Kidney (tissue), 22 donors: ENCODE measurements at places on chromosomes 13 and 19. TPM values are rescaled to one million over a fixed set of nuclear protein-coding genes. Genes with fewer than 3 reads are reported as not detected.

BICRA gene
- 14.7 TPM for total RNA-seq

DNA sequence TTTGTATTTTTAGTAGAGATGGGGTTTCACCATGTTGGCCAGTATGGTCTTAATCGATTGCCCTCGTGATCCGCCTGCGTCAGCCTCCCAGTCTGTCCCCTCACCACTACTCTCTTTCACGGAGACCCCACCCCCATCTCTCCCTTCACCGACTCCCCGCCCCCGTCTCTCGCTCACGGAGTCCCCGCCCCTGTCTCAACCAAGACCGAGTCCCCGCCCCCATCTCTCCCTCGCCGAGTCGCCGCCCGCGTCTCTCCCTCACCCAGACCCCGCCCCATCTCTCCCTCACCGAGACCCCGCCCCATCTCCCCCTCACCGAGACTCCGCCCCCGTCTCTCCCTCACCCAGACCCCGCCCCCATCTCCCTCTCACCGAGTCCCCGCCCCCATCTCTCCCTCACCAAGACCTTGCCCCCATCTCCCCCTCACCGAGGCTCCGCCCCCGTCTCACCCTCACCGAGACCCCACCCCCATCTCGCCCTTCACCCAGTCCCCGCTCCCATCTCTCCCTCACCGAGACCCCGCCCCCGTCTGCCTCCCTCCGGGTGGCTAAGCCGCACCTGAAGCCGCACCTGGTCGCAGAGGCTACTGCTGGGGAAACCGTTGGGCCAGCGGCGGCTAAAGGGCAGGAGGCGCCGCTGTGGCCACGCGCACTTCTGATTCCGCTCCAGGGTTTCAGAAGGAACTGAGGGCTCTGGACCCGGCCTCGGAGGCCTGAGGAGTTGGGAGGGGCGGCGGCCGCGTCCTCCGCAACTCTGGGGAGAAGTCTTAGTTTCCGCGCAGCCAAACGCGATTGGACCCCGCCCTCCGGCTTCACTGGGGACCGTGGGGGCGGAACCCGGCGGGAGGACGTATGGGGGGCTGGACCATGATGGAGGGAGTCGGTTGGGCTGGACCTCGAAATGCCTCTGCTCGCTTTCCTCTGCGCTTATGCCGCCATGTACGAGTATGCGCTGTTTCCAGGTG, 17.1 kb upstream of the ZNF846 start:
- DNase-seq = peak; percentile 99

- DNase-seq = no peak
Observed at GRCh38 chr13:40120288-40120687, 464.8 kb downstream of the COG6 start.

DNA sequence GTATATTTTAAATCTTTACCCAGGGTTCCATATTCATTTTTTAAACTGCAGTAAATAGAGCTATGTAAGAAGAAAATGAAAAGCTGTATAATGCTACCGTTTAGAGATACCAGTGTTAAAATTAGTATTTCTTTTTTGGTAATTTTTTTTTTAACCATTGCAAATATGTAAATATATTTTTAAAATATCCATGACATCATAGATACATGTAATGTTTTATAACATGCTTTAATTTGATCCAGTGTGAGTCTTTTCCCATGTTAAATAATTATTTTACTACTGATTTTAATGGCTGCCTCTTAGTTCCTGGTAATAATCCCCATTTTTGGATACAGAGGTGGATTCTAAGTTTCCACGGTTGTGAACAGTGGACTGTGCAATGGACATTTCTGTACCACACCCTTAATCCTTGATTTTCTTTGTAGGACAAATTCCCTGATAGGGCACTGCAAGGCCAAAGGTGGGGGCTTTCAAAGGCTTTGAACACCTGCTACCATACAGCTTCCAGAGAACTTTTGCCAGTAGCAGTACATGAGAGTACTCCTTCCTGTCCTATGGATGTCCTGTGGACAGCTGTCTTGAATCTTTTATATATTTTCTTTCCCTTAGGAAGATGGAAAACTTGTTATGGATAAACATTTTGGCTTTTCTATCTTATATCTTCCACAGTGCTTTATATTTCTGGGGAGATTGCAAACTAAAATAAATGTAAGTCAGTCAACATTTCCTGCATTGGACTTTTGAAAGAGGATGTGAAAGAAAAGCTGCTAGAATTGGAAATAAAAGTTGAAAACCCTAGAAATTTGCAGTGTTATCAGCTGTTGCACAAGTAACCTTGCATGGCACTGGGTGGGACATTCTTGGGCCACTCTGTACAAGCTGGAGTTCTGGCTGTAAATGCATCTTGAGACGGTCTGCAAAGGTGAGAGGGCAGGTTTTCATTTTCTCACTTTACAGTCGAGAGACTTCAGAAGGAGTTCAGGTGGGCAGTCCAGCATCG, 46.8 kb downstream of the ARHGEF7 start:
- DNase-seq = no peak

DNA sequence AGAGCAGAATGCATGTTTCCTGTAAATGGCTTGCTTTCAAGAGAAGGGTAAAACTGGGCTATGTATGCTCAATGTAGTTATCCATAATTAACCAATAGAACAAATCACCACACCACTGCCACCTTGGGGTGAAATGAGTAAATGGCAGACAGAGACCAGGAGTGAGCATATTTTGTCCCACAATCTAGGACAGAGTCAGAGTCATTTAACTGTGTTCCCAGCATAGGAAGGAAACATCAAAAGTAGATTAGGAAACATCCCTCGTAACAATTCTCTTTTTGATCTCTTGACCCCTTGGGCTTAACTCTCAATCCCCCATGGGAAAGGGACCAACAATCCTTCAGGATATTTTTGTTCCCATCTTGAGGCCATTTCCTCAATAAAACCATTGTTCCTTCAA, 224.8 kb downstream of the NHLRC3 start:
- peak; percentile 27 for DNase-seq

- peak; percentile 65 for DNase-seq
Observed at GRCh38 chr13:44648392-44649103, 72.4 kb upstream of the TSC22D1 start.

AMH gene
- 1.0 TPM for total RNA-seq

GRCh38 chr13:48890391-48890790, 85.3 kb upstream of the FNDC3A start:
- no peak for DNase-seq

DNA sequence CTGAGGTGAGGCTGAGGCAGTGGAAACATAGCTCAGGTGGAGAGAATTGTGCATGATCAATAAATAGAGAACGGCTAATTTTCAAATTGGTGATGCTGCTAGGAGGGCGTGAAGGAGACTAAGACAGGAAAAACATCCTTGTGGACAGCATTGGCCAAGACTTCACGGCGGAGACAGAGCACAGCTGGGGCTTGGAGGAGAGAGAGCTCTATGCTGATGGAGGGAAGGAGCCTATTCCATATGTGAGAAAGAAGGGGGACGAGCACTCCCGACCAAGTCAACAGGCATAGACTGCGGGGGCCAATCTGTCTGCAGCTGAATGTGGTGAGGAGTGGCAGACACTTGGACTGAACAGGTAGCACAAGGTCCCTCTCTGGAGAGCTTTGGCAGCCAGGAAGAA, 14.8 kb upstream of the SPATA13 start:
- DNase-seq = no peak

GJB6 gene
- not detected for total RNA-seq

DNA sequence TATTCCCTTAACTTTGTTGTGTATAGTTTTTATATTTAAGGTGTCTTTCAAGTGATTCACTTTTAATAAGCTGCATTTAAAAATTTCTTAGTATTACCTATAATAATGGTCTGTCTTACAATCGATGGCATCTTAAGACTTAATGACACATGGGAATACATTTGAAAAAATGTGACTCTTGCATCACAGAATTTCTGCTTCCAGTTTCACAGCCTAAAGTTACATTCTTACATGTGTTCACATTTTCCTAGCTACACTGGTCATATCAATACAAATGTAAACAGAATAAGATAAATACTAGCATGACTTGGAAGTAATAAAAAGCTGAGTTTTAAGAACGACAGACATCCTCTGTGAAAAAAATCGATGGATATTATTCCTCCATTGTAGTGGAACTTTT, 1597.1 kb upstream of the MIR17HG start:
- no peak for DNase-seq

- no peak for DNase-seq
Observed at GRCh38 chr19:16509141-16510061, 13.2 kb downstream of the C19orf44 start.

- peak; percentile 91 for DNase-seq
Observed at GRCh38 chr19:40279120-40279551, 6.0 kb downstream of the AKT2 start.

- peak; percentile 53 for DNase-seq
Observed at GRCh38 chr13:23749288-23749873, 139.8 kb downstream of the MIPEP start.

GRCh38 chr13:25046274-25046984, 49.5 kb upstream of the PABPC3 start:
- DNase-seq = peak; percentile 36

PSG2 gene
- not detected for total RNA-seq

DNA sequence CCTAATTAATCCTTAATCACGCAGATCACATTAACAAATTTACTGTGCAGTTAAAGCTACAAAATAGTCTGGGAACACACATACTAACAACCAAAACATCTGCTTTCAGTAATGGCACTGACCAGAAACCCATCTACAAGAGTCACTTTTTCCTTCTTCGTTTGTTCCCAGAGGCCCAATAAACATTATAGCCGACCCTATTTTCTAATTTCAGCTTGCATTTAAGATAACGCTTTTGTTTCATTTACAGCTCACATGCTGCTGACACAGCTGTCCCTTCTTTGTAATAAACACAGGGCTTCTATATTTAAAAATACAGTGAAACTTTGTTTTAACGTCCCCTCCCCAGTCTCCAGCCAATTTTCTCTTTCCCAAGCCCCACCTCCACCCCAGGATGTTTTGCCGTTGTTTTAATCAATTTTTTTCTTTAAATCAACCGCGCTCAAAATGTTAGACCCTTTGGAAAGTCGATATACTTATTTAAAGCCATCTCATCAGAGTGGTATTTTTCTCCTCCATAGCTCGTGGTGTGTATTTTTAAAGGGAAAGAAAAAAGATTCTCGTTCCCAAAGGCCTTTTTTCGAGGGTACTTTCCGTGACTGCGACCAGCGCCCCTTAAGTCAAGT, 1.7 kb upstream of the WBP4 start:
- peak; percentile 50 for DNase-seq

PLVAP gene
- 195 TPM for total RNA-seq

DNA sequence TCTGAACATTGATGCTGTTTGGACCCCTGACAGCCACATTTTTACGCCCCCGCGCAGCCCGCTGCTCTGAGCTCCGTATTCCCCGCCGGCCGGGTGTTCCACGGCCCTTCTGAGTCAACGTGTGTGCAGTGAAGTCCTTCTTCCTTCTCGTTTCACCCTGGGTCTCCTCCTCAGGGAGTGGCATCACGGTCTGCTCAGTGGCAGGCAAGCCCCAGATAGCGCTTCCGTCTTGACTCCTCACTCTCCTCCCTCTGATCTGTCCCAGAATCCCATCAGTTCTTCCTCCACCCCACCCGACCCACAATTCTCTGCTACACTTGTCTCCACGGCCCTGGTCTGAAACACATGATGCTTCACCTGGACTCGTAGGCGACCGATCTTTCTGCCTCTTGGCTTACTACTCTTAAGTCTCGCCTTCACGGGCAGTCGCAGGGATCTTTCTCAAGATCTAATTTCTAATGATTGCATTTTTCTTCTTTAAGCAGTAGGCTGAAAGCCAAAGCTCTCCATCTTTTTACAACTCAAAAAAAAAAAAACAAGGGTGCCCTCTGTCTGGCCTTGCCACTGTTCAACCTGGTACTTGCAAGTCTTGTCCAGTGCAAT, 33.9 kb downstream of the CCNE1 start:
- no peak for DNase-seq

DNA sequence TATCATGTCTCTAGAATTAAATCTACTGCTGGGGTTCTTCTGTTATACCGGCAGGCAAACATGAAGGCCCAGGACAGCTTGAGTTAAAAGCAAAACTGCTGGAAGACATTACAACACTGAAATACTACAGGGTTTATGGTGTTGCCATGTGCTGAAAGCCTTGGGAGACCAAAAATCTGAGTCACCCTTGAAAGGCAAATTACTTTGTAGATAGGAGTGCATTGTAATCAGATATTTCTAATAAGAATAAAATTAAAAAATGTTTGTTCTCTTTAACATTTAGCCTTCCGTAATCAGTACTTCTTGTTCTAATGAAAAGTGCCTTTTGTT, 181.3 kb downstream of the PCDH9 start:
- no peak for DNase-seq

- peak; percentile 71 for DNase-seq
Observed at GRCh38 chr13:26561651-26562511, 4.4 kb downstream of the WASF3 start.

- DNase-seq = no peak
Observed at GRCh38 chr13:62209529-62209928, 793.9 kb upstream of the PCDH20 start.

DNA sequence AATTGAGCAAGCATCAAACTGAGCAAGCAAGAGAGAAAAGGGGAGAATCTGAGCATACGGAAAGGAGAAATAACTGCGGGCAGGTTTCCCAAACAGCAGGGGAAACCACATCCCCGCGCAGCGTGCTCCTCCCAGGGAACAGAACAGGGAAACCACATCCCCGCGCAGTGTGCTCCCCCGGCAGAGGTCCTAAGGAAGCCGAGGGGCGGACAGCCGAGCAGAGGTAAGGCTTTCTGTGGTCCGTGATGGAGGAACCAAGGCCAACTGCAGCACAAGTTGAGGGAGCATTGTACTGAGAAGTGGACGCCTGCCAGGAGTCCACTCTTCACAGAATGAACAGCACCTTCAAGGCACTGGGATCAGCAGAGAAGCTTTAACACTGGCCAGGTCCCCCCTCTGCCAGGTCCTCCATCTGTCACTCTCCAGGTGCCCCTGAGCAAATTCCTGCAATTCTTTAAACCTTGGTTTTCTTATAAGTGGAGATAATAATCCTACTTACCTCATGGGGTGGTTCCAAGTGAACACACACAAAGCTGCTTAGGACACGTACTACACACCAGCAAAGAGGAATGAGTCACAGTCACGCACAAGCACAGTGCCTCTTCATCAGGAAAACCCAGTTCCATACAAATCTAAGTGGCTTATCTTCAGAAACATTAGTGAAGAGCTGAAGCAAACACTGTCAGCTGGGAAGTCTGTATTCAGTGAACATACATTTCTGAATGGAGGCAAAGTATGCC, 23.0 kb upstream of the LAMP1 start:
- DNase-seq = no peak

STX10 gene
- 39.5 TPM for total RNA-seq

DNA sequence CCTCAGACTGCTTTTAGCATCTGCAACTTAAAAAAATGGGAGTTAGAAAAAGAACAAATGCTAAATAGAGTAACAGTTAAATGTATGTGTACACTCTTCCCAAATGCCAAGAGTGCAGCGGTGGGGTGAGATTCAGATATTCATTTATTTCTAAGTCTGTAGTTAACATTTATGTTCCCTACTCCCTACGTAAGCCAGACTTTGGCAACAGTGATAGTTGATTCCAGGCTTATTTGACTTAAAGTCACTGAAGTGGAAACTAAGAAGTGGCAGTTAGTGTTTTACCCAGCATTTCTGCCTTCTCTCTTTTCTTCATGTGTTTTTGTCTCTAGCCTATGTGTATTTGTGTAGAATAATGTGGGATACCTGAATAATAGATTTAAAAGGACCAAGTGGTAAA, 4.5 kb downstream of the MIR17HG start:
- DNase-seq = no peak

ASPDH gene
- total RNA-seq = not detected

ACTMAP gene
- total RNA-seq = 8.7 TPM

GRCh38 chr19:3986260-3987041, 1.2 kb upstream of the EEF2 start:
- DNase-seq = peak; percentile 94
